ENCODE measurements at places on chromosomes 1 and 21. TPM values are rescaled to one million over a fixed set of nuclear protein-coding genes. Genes with fewer than 3 reads are reported as not detected.

- DNase-seq = no peak
Observed at GRCh38 chr1:29845910-29846309, 609.6 kb downstream of the PTPRU start.

DNA sequence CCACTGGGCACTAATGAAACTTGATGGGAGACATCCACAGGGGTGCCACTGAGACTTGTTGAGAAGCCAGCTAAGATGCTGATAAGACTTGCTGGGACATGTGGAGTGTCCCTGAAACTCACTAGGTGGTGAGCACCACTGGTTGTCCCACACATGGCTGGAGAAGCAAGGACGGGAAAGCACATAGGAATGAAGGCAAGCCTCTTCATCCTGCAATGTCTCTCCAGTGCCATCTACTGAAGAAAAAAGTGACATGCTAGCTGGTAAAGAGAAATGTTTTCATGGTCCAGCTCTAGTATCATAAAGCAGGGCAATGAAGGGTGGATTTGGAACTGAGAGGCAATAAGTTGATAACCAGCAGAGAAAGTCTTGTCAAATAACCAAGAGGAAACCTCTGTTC lies 283.0 kb downstream of the PAPPA2 start:
- DNase-seq = no peak

GRCh38 chr1:197021716-197022115 lies 44.4 kb downstream of the CFHR5 start:
- no peak for DNase-seq

GRCh38 chr1:33275195-33275594 lies 18.9 kb downstream of the ZNF362 start:
- DNase-seq = no peak

OLIG2 gene
- not detected for total RNA-seq

ST6GALNAC3 gene
- not detected for total RNA-seq

ZC3H11A gene
- total RNA-seq = 103 TPM
